Renal cortex interstitium (tissue), 15 donors: ENCODE measurements at places on chromosomes 2 and 18.

DNA sequence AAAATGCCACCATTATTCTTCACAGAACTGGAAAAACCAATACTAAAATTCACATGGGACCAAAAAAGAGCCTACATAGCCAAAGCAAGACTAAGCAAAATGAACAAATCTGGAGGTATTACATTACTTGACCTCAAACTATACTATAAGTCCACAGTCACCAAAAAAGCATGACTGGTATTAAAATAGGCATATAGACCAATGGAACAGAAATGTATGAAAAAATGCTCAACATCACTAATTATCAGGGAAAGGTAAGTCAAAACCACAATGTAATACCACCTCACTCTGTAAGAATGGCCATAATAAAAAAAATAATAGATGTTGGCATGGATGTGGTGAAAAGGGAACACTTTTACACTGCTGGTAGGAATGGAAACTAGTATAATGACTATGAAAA, 158.6 kb downstream of the CDH2 start:
- DNase-seq, result no peak

GRCh38 chr2:129347486-129348217, 631.8 kb upstream of the RAB6C start:
- DNase-seq, result no peak

DNA sequence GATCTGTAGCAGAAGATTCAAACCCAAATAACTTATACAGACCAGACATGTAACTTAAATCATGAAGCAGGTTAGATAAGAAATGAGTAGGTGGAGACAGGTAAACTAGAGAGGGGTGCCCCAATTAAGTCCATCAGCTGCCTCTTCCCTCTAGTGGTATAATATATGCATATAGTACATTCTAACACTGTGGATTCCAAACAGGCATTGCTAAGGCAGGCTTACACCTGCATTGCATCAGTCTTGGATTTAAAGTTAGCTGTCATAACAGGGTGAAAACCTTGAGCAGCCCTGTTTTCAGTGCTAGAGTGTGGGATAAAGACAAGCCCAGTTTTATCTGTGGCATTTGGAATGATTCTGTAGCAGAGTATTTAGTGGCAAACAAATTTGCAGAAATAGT, 63.4 kb downstream of the NYAP2 start:
- DNase-seq, result no peak

- no peak for DNase-seq
Measured at GRCh38 chr2:209209943-209210342, 213.9 kb upstream of the MAP2 start.

- no peak for DNase-seq
Measured at GRCh38 chr18:29449424-29449823, 1272.5 kb upstream of the CDH2 start.

GRCh38 chr2:16226381-16226780, 286.0 kb downstream of the MYCN start:
- DNase-seq, result no peak

DNA sequence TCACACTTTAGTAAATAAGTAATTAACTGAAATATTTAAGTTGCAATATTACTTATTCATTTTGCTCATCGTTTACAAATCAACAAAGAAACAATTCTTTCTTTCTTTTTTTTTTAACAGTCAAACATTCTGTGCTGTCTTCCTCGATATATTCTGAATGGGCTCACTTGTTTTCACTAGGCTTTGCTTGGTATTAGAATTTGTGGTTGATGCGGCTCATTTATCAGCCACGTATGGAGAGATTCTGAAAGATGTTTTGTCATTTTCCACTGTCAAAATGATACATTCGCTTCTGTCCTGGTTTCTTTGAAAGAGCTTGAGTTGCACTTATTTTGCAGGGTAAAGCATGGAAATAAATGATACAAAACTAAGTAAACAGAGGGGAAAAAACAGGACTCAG, 323.7 kb downstream of the LRRTM1 start:
- no peak for DNase-seq

- no peak for DNase-seq
Measured at GRCh38 chr2:8925411-8925810, 78.1 kb downstream of the MBOAT2 start.

GRCh38 chr18:51622702-51623101, 425.2 kb upstream of the MEX3C start:
- DNase-seq, result no peak

DNA sequence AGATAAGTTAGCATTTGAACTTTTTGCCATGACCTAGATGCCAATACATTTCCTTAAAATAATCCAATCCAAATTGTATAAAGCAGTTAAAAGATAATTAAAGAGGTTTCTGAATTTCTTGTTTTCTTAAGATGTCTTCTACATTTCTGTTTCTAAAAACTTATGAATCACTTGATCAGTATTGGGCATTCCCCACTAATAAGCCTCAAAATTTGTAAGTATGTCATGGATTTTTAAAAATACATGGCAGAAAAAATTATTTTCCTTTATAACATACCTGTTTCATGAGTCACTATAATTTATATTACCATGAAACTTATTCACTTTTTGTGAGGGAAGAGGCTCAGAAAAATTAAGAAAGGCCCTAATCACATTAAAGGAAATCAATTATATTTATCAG, 90.3 kb upstream of the TFPI start:
- DNase-seq, result no peak

- DNase-seq, result no peak
Measured at GRCh38 chr2:100924122-100924519, 78.0 kb upstream of the RPL31 start.

GRCh38 chr2:69221512-69221911, 165.5 kb downstream of the GFPT1 start:
- DNase-seq, result no peak

GRCh38 chr2:241213041-241213440, 24.6 kb downstream of the ANO7 start:
- no peak for DNase-seq

DNA sequence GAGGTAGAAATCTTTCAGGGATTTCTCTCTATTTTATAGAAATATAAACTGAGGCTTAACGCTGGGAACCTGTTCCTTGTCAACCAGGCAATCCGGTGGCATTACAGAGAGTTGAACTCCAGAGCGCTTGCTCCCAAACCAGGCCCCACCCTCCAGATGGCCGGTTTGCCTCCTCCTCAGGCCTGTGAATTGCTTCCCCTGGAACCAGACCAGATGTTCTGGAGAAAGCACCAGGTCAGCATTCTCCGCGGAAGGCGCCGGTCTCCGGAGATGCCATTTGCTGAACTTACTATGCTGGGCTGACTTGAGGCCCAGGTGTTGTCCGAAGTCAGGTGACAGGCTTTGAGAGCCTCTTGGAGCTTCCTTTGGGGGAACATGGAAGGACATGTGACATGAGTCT, 17.2 kb downstream of the TNP1 start:
- no peak for DNase-seq

GRCh38 chr2:184113696-184114403, 484.5 kb upstream of the ZNF804A start:
- DNase-seq, result no peak

DNA sequence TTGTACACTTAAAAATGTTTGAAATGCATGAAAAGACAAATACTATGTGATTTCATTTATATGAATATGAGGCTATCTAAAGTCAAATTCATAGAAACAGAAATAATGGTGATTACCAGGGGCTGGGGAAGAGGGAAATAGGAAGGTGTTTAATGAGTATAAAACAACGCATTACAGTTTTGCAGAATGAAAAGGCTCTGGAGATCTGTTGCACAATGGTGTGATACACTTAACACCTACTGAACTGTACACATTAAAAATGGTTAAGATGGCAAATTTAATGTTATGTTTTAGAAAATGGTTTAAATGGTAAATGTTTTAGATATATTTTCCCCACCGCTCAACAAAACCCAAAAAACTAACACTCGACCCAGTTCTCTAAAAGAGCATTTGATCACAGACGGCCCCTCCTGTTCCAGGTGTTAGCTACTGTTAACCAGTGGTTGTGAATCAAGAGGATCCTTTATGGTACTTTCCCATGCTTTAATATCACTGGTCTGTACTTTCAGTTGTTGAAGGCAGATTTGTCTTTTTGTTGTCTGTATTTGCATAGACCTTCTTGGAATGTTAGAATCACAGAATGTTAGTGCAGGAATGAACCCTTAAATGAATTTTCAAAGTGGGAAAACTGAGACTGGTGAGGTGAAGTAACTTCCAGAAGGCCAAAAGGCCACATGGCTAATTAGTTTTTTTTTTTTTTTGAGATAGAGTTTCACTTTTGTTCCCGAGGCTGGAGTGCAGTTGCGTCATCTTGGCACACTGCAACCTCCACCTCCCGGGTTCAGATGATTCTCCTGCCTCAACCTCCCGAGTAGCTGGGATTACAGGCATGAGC, 10.2 kb downstream of the RAB10 start:
- no peak for DNase-seq

DNA sequence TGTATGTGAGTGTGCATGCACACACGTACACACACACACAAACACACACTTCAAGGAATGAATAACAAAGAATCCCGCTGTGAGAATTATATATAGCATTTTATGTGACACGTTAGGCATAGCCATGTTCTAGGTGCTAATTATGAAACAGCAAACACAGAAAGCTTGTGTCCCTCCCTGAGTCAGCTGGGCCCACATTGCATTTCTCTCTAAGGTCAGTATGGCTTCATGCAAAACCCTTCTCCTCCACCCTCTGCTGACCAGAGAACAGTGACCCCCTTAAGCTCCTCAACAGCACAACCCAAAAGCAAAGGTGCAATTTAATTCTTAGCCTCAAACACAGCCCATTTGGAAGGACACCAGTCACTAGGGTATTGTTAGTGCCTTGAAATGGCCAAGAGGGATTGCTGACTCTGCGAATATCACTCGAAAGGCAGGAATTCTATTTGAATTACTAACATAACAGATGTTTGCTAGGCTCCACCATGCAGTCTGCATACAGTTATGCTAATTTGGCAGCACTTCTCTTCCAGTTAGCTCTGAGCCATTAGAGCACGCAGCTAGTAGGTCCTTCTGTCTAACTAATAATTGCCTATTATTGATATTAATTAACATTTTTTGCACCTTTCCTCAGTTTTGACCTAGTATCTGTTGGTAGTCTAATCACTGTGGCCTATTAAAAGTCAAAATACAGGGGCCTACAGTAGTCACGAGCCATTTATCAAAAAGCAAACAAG, 149.0 kb downstream of the LNPK start:
- DNase-seq, result no peak

GRCh38 chr2:99787769-99788382, 298.1 kb upstream of the REV1 start:
- no peak for DNase-seq

- no peak for DNase-seq
Measured at GRCh38 chr2:56666777-56667176, 483.0 kb downstream of the CCDC85A start.

DNA sequence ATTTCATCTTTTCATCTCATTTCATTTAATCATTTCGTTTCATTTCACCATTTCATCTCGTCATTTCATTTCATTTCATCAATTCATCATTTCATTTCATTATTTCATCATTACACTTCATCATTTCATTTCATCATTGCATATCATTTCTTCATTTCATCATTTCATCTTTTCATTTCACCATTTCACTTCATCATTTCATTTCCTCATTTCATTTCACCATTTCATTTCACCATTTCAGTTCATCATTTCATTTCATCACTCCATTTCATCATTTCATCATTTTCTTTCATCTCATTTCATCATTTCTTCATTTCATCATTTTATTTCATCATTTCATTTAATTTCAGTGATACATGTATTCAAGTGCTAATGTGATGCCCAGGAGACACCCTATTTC, 127.1 kb downstream of the ANKRD30BL start:
- DNase-seq, result no peak

DNA sequence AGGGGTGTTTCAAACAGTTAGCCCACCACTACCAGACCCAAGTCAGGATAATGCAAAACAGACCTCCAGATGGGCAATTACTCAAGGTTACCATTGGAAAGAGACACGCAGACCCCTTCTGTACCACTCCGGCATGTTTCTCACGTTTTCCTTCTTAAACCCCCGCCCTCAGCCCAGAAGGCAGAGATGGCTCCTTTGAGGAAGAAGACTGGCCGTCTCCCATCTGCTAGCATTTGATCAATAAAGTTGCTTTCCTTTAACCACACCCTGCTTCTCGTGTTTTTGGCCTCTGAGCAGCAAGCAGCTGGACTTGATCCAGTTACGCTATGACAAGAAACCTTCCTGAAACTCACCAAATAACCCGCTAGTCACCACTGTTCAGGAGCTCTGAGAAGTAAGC, 1012.4 kb upstream of the GYPC start:
- no peak for DNase-seq

GRCh38 chr2:97355887-97356286, 233.8 kb downstream of the ANKRD36B start:
- no peak for DNase-seq

DNA sequence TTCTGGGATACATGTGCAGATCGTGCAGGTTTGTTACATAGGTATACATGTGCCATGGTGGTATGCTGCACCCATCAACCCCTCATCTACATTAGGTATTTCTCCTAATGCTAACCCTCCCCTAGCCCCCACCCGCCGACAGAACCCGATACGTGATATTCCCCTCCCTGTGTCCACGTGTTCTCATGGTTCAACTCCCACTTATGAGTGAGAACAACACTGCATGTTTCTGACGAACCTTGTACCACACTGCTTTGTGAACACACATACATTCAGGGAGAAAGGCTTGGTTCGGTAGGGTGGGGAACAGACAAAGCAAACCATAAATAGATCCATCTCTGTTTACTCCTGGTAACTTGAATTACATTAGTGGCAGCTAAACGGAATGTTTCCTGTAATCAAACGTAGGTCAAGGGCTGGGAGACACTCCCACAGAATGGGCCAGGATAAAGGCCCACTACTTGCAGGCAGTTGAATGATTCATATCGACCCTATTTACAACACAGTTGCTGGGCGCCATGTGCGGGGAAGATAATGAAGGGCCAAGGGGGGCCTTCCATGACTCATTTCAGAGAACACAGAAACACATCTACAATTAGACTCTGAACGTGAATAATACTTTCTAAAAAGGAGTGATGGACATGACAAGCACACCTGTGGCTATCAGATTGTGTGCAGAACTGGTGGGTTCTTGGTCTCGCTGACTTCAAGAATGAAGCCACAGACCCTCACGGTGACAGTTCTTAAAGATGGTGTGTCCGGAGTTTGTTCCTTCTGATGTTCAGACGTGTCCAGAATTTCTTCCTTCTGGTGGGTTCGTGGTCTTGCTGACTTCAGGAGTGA, 56.8 kb upstream of the KIDINS220 start:
- DNase-seq, result no peak

DNA sequence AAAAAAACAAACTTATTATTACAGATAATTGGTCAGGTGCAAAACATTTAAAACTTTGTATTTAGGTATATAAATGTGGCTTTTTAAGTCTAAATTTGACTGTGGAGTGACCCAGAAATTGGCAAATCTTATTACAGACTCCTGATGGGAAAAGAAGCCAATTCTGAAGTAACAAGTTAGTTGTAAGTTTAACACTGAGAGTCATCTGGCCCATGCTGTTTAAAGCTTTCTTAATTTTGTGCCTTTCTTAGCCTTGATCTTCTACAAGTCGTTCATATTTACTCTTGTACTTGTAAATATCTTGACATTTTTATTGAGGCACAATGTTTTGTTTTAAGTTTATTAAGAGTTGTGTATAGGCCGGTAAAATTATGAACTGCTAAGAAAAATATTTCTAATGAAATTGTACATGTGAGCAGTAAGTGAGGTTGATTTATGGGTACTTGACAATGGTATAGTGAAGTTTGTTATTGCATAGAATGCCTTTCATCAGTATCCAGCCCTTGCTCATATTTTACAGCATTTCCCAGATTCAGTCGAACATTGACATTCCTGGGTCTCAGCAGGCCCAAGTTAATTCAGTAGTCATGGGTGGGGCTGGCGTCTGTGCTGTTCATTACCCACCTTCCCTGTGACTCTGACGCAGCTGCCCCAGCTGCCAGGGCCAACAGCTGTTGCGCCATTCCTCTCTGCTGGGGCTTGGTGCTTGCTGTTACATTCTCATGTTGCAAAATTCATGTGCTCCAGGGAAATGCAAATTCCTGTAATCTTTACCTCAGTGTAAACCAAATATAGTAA, 121.4 kb downstream of the ZNF236 start:
- DNase-seq, result no peak
